Hippocampal formation (tissue), 2 donors: ENCODE measurements at places on chromosomes 2 and 18.
A peak's percentile ranks its signal among the peaks of the same experiment; 100 is the strongest.

DNA sequence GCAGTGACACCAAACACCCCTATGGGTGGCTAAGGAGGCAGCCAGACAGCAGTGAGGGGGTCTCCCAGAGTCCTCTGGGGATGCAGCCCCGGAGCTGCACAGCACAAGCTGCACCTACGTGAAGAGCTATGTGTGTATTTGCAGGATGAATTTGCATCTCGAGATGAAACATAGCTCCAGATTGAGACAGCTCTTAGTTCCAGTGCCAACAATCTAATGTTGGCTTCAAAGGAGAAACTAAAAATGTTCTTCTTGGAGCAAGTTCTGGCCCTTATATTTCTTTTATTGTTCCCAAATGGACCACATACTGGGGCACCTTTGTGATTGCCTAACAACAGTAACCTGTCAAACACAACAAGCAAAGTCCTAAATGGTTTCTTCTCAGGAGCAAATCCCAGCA is 233.9 kb downstream of the SLC4A3 start:
- no peak for DNase-seq

GRCh38 chr2:64228126-64228678 is 84.0 kb upstream of the PELI1 start:
- peak; percentile 91 for DNase-seq

- DNase-seq: no peak
Measured at GRCh38 chr2:132915812-132916549, 246.0 kb upstream of the LYPD1 start.

DNA sequence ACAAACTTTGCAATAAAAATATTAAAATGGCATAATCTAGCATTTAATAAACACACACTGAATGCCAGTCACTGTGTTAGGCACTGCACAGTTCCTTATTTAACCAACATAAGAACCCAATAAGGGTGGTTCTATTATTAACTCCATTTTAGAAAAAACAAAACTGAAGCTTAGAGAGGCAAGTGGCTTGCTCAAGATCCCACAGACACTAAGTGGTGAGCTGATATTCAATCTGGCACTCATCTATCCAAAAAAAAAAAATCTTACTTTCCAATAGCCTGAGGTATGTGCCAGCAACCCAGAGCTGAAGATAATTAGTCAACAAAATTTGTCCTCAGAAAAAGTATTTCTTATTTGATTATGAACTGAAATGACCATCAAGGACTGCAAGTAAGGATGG is 799 bp downstream of the CYTIP start:
- no peak for DNase-seq

DNA sequence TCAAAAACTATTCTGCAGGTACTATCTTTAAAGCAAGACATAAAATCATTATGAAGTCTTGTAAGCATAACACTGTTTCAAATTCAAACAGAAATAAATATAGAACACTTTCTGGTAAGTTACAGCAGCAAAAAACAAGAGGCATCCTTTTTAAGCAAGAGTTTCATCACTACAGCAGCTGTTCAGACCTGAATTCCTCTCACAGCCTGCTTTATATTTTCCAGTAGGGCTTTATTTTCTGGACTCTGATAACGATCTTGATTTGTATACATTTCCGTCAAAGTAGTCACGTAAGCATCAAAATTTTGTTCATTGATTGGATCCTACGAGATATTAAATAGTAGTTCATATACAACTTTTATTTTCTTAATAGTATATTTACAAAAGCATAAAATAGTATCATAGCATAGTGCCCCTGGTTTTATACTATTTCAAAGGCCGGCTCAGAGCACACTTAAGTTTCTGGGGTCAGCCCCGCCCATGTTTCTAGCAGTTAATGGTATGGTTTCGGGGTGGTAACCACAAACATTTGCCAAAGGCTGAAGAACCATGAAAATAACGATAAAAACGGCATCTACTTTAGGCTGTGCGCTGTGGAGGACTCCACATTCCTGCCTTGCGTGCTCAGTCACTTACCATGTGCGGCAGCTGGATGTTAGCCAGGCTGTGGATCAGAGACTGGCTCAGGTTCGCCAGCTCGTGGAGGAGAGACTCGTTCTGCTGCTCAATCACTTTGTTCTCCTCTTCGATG is 47.5 kb upstream of the PXDN start:
- DNase-seq: no peak

GRCh38 chr2:681312-681711 is 4.1 kb upstream of the TMEM18 start:
- no peak for DNase-seq

DNA sequence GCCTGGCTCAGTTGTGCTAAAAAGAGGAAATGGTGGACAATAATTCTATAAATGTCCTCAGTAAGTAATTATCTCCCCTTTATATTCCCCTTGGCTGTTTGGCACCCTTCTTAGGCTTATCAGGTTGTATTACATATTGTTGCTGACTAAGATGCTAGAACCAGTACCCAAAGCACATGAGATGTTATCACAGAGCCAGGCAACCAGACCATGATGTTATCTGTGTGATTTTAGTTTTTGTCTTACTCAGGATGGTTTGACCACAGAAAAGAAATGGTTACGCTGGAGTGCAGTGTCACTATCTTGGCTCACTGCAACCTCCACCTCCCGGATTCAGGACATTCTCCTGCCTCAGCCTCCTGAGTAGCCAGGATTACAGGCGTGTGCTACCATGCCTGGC is 15.2 kb downstream of the R3HDM1 start:
- no peak for DNase-seq

DNA sequence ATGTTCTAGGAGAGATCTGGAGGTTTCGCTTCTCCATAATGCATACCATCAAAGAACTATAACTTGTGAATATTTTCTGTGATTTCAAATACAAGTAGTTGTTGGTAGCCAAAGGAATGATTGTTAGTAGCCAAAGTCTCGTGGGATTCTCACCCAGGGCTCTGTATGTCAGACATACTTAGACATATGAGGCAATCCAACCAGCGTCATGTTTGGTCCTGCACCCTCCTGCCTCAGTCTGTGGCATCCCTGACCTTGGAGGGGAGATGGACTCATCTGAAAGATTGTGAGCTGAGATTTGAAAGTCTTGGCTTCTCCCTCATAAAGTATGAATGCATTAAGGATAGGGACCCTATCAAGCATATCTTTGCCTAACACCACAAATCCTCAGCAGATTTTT is 81.2 kb downstream of the CTIF start:
- DNase-seq: no peak

DNA sequence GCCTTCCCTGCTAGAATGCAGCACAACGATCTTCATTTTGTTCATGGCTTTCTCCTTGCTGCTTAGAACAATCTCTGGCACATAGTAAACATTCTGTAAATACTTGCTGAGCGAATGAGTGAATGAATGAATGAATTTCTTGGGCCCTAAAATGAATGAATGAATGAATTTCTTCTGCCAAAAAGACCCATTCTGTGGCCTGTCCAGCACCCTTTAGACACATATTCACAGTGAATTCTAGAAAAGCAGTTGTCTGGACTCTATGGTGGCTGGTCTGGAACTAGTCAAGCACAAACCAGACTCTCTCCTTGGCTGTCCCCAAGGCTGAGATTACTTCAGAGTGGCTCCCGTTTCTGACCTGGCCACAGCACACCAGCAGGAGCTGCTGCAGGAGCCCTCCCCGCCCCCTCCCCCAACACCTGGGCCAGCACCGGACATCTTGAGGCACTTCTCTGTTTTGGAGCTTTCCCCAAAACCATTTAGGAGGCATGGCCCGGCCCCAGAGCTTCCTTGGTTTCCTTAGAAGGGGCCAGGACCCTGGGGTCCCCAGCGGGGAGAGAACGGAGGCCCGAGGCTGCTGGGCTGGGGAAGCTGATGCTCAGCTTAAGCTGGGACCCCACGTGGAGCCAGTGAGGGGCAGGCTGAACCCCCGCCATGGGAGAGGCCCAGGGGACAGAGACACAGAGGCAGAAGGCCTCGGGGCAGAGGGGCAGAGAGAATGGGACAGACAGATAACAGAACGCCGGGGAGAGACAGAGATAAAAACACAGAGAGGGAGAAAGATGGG is 159.0 kb downstream of the ZFP36L2 start:
- no peak for DNase-seq

DNA sequence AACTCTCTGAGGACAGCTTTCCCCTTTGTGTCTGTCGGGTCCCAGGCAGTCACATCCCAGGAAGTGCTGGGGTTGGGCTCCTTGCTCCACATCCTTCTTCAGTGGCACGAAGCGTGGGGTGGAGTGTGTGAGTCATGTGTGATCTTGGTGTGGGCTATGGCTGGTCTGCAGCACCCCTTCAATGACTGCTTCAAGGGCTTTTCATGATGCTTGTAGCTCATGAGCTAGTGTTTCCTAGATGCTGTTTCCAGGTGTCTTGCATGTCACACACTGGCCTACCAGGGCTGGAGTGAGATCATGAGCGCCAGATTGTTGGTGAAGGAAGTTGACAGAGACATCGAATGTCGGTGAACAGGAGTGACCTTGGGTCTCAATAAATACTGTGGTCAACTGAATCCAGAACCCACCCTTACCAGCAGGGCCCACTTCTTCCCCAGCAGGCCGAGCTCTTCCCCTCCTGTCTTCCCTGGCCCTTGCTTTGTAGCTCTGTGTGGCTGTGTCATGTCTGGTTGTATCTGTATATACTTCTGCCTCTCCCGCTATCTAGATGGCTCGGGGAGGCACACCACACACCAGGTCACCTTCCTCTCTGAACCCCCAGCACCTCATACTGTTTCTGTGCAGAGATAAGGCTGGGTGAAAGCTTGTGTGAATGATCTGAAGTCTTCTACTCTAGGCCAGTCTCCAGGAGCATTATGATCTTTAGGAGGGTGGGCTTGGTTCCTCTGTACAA is 3.8 kb downstream of the C2orf92 start:
- DNase-seq: no peak

GRCh38 chr2:104794441-104794840 is 59.5 kb upstream of the POU3F3 start:
- DNase-seq: no peak

GRCh38 chr2:227472265-227473121 is 537 bp downstream of the AGFG1 start:
- no peak for DNase-seq

DNA sequence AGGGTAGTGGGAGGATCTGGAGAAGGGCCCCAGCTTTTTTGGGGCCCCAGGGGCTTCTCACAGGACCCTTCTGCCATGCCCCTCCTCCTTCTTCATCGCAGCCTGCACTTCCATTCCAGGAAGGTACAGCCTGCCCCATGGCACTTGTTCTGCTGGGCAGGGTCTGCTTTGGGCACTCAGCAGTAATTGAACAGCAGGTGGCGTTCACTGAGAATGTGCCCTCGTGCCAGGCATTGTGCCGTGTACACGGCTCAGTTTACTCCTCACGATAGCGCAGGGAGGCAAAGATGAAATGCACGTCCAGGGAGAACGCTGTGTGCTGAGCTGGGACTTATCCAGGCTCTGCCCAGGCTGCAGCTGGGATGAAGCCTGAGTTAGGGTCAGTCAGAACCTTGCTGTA is 54.8 kb upstream of the ASB18 start:
- DNase-seq: no peak

GRCh38 chr2:224030786-224031185 is 8.3 kb downstream of the SERPINE2 start:
- DNase-seq: no peak

DNA sequence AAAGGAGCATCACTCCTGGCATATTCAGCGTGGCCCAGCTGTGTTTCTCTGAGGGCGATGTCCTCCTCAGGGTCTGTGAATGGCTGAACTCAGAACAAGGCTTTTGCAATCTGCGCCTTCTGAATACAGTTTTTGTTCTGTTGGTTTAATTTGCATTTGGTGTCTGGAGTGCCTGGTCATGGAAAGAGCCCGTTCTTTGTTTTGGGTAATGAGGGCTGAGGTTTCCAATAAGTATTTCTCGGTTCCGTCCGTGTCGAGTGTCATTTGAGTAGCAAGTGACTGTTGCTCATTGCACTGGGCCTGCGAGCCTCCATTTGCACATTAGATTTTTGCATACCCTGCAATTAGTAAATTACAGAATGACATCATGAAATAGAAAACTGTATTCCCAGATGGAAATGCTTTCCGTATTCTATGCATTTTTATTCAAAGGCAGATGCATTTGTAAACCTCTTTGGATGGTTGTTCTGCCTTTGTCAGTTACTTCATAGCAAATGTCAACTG is 57.3 kb downstream of the NEDD4L start:
- peak; percentile 77 for DNase-seq

DNA sequence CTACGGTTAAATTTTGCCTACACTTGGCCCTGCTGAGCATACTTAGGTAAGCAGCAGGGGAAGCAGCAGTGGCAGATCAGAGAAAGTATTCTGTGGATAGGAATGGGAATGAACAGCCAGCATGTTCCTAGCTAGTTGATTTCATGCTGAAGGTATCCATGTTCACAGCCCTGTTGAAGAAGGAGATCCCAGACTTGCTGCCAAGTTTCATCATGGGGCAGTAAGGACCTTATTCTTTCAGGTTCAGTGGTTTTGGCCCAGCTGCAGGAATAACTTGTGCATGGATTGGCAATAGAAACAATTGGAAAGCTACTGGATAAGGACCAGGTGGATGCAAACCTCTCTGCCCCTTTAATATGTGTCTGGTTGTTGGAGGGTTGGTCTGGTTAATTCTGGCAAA is 98.2 kb upstream of the TMEM178A start:
- DNase-seq: no peak

DNA sequence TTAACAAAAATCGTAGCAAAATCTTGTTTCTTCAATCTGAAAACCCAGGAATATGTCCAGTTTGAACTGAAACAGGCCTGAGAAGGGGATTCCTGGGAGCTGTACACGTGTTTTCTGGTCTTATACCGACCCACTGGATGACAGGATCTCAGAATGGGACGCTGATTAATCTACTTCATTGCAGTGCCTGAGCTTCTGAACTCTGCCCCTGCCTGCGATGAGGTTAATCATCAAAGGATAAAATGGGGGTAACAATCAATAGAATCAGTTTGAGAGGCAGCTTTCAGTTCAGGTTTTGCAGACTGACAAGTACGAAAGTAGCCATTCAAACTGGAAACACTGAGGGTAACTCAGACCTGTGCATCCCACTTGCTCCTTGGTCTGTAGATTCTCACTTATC is 273.9 kb upstream of the REV1 start:
- DNase-seq: no peak

DNA sequence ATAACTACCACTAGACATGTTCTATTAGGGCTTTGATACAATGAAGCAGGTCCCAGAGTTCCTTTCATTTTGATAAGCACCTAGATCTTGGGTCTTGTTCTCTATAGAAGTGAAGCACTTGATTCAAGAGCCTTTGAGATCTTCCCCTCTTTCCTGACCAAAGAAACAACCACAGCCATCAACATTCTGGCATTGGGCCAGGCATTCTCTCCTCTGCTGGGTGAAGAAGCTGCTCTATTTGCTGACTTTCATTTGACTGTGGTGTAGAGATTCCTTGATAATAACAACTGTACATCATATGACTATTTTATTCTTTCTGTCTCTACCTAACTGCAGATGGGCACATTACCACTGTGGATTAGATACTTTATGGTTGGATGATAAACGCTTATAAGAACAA is 96.6 kb upstream of the LYPD1 start:
- no peak for DNase-seq

- no peak for DNase-seq
Measured at GRCh38 chr2:42941633-42942176, 149.3 kb upstream of the HAAO start.
